ENCODE measurements at places on chromosomes 3 and 15.

DNA sequence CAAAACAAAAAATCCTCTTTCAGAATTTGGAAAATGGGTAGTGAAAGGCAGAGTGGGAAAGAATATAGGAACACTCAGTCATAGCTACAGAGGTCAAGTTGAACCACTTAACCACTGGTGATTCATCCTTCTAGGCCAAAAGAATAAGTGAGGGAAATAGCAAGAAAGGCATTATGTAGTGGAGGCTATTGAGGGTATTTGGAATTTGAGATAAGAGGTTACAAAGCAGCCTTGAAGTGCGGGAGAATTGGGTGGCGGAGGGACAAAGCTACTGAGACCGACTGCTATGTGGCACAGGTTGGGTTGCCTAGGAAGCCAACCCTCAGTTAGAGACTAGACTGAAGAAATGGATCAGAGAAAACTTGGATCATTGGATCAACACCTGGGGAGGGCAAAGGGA is 109.5 kb downstream of the SYNPR start:
- no peak for DNase-seq

DNA sequence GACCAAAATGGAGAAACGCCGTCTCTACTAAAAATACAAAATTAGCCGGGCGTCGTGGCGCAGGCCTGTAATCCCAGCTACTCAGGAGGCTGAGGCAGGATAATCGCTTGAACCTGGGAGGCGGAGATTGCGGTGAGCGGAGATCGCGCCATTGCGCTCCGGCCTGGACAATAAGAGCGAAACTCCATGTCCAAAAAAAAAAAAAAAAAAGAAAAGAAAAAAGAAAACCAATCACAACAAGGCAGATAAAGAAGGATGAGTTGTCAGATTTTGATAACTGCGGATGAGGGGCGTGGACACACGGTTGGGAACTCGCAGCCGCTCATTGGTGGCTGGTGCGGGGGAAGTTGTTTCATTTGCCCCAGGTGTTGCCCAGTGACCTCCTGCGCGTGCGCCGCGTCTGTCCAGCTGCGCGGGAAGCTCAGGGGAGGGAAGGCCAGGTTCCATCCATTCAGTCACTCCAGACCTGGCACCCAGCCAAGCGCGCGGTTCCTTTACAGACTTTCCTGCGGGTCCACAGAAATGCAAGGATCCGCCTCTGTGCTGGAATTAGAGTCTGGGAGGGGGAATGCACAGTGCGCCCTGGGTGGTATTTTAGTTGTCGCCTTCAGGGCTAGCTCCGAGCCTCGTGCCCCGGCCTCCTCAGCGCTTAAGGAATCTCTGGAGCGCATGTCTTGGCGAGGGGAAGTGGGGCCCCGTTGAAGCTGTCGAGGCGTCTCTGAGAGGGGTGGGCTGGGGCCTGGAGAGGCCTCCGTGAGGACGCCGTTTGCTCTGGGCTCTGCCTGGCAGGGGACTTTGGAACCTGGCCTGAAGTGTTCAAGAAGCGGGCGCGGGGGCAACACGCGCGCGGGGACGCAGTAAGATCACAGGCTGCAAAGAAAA is 708 bp upstream of the GCHFR start:
- DNase-seq: peak; percentile 89

DNA sequence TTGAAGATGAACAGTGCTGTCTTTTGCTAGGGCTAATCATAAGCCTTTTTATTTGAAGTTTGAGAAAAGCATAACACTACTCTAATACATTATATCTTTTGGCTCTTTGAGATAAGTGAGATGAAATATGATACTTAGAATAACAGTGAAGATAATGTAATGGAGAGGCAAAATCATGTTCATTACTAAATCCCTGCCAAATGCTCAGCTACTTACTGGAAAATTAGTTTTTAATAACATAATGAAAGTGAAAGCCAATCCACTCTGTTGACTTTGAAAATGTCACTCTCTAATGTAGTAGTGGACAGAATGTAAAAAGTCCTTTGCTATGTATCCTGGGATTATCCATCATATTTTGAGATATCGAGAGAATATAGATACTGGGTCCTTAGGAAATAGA is 35.9 kb upstream of the MYH15 start:
- DNase-seq: peak; percentile 30

DNA sequence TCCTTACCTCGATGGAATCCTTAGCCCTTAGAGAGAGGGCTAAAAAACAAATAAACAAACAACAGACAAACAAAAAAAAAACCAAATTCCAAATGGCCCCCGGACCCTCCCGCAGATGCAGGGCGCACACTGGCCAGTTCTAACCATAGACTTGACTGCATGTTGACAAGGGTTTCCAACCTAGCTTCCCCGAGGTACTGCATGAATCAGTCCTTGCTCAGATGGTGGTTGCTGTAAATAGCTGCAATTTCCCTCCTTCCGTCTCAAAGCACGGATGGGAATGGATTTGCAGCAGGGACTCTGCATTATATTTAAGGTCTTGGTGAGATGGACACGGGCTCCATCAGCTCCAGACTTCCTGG is 162.8 kb downstream of the CD47 start:
- DNase-seq: peak; percentile 56

DNA sequence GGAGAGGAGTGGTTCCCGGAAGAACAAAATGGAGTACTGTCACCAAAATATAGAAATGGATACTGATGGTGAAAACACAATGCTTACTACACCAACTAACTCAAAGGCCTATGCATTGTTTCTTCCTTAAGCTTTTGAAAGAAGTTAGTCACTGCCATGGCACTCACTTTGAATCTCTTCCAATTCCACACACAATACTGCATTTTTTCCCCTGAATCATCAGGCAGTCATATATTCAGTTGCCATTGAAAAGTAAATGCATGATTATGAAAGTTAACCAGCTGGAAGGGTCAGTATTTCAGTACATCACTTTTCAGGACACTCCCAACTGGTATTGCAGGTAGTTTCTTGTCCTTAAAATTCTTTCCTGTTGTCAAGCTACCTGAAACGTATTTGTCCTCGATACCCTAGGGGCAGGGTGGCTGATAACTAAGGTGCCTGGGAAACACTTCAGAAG is 9.0 kb upstream of the LRRFIP2 start:
- peak; percentile 58 for DNase-seq

DNA sequence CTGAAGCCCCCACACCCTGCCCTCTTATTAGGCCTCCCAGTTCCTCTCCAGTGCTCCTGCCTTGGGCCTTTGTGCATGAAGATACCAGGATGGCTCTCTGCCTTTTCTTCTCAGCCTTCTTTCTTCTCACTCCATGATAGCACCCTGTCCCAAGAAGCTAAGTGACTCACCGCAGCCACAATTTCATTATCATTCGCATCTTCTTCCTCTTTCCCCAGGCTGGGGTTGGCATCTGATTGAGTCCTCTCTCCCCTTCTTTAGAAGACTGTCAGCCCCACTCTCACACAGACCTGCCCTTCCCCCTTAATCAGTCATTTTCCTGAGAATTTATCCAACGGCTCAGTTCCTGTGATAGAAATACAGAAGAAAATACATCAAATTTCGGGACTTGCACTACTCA is 102.0 kb downstream of the STAC start:
- DNase-seq: no peak

DNA sequence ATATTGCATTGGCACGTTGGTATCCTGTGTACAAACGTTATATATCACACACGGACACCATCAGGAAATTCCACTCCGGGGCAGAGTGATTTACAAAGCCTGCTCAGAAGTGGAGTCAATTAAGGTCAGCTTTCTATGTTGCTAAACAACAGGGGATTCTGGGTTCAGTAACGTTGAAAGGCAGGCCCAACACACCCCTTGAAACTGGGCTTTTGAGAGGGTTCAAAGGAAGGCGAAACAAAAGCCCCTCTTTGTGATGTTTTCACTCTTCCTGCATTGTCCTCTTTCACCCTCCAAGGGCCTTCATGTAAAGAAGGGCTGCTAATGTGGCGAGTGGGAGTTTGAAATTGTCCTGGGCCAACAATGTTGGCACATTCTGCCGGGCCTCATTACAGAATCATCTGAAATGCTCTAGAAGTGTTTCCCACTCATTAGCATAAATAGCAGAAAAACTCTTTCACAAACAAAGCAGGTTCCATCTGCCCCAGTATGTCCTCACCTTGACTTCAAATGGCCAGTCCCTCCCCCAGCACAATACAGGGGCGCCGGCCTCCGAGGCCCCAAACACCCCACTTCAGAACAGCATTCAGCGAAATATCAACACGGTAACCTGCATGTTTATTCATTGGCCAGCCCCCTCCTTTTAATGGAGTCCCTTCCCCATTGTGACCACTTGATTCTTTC is 76.4 kb downstream of the HES1 start:
- peak; percentile 75 for DNase-seq

DNA sequence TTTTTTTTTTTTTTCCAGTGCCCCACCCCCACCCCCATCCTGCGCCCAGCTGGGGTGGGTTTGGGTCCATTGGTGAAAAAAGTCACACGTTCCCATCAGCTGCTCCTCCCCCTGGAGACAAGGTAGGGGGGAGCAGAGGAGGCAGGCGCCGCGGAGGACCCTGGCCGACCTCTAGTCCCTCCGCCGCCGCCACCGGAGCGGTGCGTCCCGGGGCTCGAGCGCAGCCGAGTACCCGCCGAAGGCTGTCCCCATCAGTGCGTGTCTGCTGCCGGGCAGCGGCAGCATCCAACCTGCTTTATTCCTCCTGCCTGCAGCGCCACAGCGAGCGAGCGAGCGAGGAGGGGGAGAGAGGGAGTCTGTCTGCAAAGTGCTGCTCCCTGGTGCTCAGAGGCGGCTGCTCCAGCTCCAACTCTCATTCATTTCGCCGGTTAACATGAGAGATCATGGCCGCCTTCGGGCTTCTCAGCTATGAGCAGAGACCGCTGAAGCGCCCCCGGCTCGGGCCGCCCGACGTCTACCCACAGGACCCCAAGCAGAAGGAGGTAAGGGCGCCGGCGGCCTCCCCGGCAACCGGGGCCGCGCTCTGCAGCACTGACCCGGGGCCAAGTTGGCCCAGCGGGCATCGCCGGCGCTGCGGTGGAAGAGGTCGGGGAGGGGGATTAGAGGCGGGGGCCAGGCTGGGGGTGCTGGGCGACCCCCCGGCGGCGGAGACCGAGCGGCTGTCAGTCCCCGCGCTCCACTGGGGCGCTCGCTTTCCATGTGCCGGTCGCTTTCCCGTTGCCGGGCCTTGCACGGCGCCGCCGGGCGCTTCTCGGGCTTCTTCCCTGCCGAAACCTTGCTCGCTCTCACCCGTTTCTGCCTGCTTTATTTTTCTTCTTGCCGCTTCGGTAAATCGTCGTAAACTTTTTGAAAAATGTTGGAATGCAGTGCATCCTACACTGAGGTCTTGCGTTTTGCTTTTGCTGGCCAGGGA is 1.3 kb downstream of the MED12L start:
- DNase-seq: peak; percentile 86

DNA sequence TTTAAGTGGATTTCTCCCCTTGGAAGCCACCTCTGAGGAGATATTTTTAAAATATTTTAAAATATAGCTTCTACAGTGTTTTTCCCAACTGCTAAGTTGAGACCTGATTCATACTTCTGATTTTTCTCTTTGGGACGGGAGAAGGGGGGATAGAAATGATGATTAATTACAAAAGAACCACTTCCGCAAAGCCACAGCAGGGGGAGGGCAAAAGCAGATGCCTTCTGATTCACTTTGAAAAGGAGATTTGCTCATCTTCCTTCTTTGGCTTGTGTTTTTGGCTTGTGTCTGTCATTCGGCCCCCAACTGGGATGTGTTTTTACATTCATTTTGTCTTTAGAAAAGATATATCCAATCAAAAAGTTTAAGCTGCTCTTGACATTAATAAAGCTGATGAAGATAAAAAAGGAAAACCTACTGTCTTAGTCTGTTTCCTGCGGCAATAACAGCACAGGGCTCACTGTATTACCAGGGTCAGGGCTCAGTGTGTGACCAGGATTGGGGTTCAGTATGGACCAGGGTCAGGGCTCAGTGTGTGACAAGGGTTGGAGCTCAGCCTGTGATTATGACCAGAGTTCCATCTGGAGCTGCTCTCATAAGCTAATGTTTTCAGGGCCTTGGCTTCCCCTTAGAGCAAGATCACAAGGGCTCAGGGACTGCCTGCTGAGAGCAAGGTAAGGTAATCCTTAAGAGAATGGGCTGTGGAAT is 223.2 kb downstream of the MTHFS start:
- peak; percentile 45 for DNase-seq

DNA sequence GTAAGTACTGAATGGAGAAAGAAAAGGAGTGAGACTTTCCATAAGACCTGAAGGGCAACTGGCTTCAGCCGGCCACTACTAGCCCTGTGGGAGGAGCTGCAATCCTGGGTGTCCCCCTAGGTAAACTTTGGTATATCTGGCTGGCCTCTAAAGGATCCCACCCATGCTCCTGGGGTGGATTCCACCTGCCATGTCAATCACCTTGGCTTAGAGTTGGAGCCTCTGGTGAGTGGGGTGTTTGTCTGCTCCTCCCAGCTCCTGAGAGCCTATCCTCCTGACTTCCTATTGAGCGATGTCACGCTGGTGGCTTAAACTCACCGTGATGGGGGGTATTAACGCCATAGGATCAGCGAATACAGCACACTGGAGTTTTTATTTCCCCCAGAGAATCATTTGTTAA is 2.6 kb downstream of the SPTBN5 start:
- no peak for DNase-seq

GRCh38 chr3:135514060-135514448 is 451.5 kb upstream of the PPP2R3A start:
- DNase-seq: no peak

DNA sequence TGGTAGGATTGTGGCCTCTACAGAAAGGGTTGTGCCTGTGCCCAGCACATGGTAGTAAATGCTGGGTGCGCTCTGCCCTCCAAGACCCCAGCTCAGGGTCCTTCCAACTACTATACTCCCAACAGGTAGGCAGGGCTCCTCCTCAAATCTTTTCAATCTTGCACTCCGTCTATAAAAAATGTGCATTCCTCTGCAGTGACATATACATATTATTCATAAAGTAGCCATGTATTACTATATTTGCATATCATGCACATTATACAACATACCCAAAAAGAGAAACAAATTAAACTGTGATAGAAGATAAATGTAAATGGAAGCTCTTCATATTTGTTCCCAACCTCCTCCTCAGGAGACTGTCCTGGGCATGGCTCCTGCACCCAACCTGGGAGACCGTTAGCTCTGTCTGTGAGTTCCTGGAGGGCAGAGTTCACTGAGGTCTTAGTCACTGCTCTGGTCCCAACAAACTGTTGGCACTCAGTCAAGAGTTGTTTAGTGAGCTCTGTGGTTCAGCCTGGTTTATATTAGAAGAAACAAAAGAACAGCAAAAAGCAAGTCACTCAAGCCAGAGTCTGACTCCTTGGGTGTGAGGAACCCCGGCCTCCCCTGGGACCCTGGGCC is 47.7 kb upstream of the GRIP2 start:
- no peak for DNase-seq

- DNase-seq: peak; percentile 78
Measured at GRCh38 chr3:133301194-133301593, 98.7 kb upstream of the BFSP2 start.

- DNase-seq: peak; percentile 65
Measured at GRCh38 chr3:32240159-32240545, 1.7 kb downstream of the CMTM8 start.

DNA sequence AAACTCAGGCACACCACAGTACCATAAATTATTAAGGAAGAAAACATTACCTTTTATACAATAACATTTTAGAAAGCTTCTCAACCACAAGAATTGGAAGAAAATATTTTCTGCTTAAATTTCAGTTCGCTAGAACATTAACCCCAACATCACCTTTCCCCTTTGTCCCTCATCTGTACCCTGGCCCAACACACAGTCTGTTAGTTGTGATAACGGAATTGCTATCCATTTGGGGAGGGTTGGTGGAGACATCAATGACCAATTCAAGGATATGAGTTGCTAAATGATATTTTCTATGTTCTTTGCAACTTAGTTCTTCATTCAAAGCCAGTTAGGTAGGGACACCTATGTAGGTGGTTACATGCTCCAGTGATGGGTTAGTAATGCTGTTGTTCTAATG is 5.8 kb downstream of the EID1 start:
- no peak for DNase-seq

GRCh38 chr15:90735923-90736322 is 18.8 kb downstream of the BLM start:
- DNase-seq: no peak
